ENCODE measurements at places on chromosomes 16 and 17. TPM values are rescaled to one million over a fixed set of nuclear protein-coding genes. Genes with fewer than 3 reads are reported as not detected.

The CCDC182 gene
- not detected for polyA plus RNA-seq

The TAT gene
- 0.22 TPM for polyA plus RNA-seq

The MYCBPAP gene
- 1.8 TPM for polyA plus RNA-seq

The TMEM114 gene
- polyA plus RNA-seq = 0.49 TPM

The AGRP gene
- 0.13 TPM for polyA plus RNA-seq

The SLC35G6 gene
- polyA plus RNA-seq = 0.52 TPM

The KCNJ2 gene
- polyA plus RNA-seq = 1.4 TPM

The MOSMO gene
- polyA plus RNA-seq = 15.6 TPM

The GGA3 gene
- polyA plus RNA-seq = 41.3 TPM

The C16orf54 gene
- polyA plus RNA-seq = 1.5 TPM

The OR4D1 gene
- 0.01 TPM for polyA plus RNA-seq

The MAP3K3 gene
- polyA plus RNA-seq = 16.5 TPM

The SPHK1 gene
- 3.1 TPM for polyA plus RNA-seq

The PPP1R1B gene
- 20.4 TPM for polyA plus RNA-seq

The TEDC2 gene
- 6.4 TPM for polyA plus RNA-seq

The TP53TG3F gene
- polyA plus RNA-seq = not detected

The ASB16 gene
- polyA plus RNA-seq = 2.5 TPM

The PLCD3 gene
- 13.7 TPM for polyA plus RNA-seq

The KRT16 gene
- polyA plus RNA-seq = not detected

The GTF3C1 gene
- 41.4 TPM for polyA plus RNA-seq

The ITGB3 gene
- 5.6 TPM for polyA plus RNA-seq

The IGFALS gene
- polyA plus RNA-seq = 8.3 TPM

The CCL16 gene
- 0.19 TPM for polyA plus RNA-seq

The CSH2 gene
- polyA plus RNA-seq = 0.06 TPM

The PYY gene
- polyA plus RNA-seq = 36.2 TPM

The GNGT2 gene
- 4.2 TPM for polyA plus RNA-seq

All from large intestine (tissue), 12 donors.